ENCODE measurements at places on chromosomes 11 and 22. TPM values are rescaled to one million over a fixed set of nuclear protein-coding genes. Genes with fewer than 3 reads are reported as not detected.

GRCh38 chr11:26851696-26852095, 129.8 kb upstream of the SLC5A12 start:
- H3K4me3 ChIP-seq, result no peak overlapping the region
- DNase-seq, result no peak
- H3K4me1 ChIP-seq, result peaks cover 32% of the 10 kb centered on the region
- no peaks in the 10 kb centered on the region for H3K36me3 ChIP-seq
- no peaks in the 10 kb centered on the region for H3K27me3 ChIP-seq

The YPEL4 gene
- total RNA-seq, result 0.56 TPM

DNA sequence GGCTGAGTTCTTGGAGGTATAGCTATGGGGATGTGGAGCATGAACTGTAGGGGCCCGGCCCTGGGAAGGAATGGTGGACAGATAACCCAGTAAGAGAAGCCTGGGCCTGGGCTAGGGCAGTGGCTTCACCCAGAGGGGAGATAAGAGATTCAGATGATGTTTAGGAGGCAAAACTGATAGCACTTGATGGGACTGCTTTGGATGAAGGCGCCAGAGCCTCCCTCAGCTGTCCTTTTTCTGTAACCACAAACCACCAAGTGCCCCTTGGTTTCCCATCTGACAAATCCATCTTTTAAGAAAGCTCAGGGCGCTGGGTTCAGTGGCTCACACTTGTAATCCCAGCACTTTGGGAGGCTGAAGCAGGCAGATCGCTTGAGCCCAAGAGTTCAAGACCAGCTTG, 23.4 kb downstream of the RELT start:
- DNase-seq, result no peak
- H3K27me3 ChIP-seq, result no peaks in the 10 kb centered on the region
- no peaks in the 10 kb centered on the region for H3K36me3 ChIP-seq
- H3K4me3 ChIP-seq, result no peak overlapping the region
- no peaks in the 10 kb centered on the region for H3K4me1 ChIP-seq

The OR5D14 gene
- total RNA-seq, result not detected

Data from esophagus squamous epithelium (tissue), 5 donors.